Endodermal cell (in vitro differentiated cells): ENCODE measurements at places on chromosomes 4 and X. TPM values are rescaled to one million over a fixed set of nuclear protein-coding genes. Genes with fewer than 3 reads are reported as not detected.

DNA sequence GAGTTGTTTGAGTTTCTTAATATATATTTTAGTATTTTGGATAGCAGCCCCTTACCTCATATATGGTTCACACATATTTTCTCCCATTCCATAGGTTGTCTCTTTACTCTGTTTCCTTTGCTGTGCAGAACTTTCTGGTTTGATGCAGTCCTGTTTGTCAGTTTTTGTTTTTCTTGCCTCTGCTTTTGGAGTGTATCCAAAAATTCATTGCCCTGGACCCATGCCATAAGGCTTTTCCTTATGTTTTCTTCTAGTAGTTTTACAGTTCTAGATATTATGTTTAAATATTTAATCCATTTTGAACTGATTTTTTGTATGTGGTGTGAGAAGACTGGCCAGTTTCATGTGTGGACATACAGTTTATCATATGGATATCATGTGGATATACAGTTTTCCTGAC is 58.5 kb upstream of the NUDT6 start:
- H3K4me1 ChIP-seq = no peaks in the 10 kb centered on the region
- no peak overlapping the region for H3K4me3 ChIP-seq
- peaks cover 26% of the 10 kb centered on the region for H3K36me3 ChIP-seq
- no peak for DNase-seq

GRCh38 chr4:89586318-89586717 is 250.6 kb downstream of the SNCA start:
- H3K27me3 ChIP-seq = no peaks in the 10 kb centered on the region
- no peaks in the 10 kb centered on the region for H3K4me1 ChIP-seq
- no peaks in the 10 kb centered on the region for H3K36me3 ChIP-seq
- H3K27ac ChIP-seq = no peak overlapping the region
- no peak overlapping the region for H3K4me3 ChIP-seq

DNA sequence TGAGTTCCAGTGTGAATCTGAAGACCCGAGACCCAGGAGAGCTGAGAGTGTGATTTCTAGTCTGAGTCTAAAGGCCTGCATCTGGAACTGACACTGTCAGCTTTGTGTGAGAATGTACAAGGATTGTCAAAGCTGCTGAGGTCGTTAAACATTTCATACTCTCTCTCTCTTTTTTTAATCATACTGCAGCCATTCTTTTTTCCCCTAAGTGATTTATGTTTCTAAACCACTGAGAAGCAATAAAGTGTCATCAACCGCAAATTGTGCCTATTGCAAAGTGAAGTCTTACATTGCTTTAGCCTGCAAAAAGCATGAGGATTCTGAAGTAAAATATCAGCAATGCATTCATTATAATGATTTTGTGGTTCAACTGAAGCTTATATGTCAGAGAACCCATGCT is 106.0 kb downstream of the ASMT start:
- no peaks in the 10 kb centered on the region for H3K27me3 ChIP-seq
- H3K4me3 ChIP-seq = no peak overlapping the region
- H3K36me3 ChIP-seq = no peaks in the 10 kb centered on the region
- DNase-seq = no peak
- H3K4me1 ChIP-seq = no peaks in the 10 kb centered on the region

- no peak overlapping the region for H3K4me3 ChIP-seq
- H3K36me3 ChIP-seq = no peaks in the 10 kb centered on the region
- no peak overlapping the region for H3K27ac ChIP-seq
Measured at GRCh38 chrX:68646421-68646820, 1.0 kb upstream of the STARD8 start.

The STX18 gene
- 23.4 and 33.3 TPM in 2 replicates for total RNA-seq

DNA sequence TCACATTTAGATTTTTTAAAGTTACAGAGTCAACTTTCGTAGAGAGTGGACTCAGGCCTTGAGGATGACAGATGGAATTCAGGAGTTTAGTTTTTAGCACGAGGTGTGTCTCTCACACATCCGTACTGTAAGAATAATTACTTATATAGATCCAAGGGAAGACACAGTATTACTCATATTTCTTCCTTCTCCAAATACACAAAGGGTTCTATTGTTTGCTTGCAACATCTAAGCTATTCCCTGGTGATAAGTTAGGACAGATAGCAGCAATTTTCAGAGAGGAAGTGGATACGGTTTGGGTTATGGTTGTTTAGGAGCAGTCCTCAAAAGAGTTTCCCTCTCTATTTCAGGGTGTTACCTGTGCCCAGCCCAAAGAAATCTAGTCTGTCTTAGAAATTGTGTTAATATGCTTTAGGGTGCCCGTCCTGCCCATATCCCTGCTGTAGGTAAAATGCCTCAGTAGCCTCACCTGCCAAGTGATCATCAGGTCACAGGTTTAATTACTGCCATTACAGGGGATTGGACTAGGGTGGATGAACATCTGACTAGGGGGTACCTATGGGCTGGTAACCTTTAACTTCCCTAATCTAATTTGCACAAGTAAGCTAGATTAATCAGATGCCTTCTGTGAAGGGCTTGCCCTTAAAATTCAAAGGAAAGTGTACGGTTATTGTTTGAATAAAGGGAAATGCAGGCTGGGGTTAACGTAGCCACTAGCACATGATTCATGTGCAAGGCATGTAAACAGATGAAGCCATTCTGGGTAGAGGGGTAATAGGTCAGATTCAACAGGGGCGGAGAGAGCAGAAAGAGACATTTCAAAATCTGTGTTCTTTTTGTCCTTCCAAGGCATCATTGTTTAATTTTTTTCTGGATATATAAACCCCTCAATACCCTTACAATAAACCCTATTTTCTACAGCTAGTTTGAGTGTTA is 8.7 kb upstream of the PPP3CA start:
- no peaks in the 10 kb centered on the region for H3K27me3 ChIP-seq
- DNase-seq = no peak
- no peak overlapping the region for H3K27ac ChIP-seq
- no peak overlapping the region for H3K4me3 ChIP-seq
- no peaks in the 10 kb centered on the region for H3K4me1 ChIP-seq

The ARHGEF38 gene
- 0.73 to 2.5 TPM (median 2.1 TPM) in 3 replicates for total RNA-seq

GRCh38 chr4:77263247-77263646 is 106.2 kb downstream of the CCNG2 start:
- DNase-seq = no peak
- H3K27ac ChIP-seq = no peak overlapping the region
- no peaks in the 10 kb centered on the region for H3K4me1 ChIP-seq
- H3K36me3 ChIP-seq = no peaks in the 10 kb centered on the region

DNA sequence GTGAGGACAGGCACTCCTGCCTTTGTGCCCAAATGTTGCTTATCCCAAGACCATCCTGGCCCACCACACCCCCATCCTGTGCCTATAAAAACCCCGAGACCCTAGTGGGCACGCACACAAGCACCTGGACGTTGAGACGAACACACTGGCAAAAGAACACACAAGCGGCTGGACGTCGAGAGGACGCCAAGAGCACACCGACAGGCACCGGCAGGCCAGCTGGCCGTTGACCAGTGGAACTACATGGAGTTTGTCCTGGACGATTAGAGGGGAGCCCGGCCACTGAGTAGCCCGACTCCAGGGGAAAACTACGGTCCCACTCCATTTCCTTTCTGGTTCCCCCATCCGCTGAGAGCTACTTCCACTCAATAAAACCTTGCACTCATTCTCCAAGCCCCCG is 301.7 kb downstream of the PCDH10 start:
- no peak overlapping the region for H3K4me3 ChIP-seq
- H3K4me1 ChIP-seq = no peaks in the 10 kb centered on the region

The NCAPG gene
- total RNA-seq = 25.9 to 57.0 TPM (median 47.4 TPM) in 3 replicates
